Spleen (tissue), 13 donors: ENCODE measurements at places on chromosomes 2 and 18. TPM values are rescaled to one million over a fixed set of nuclear protein-coding genes. Genes with fewer than 3 reads are reported as not detected.

The ICOS gene
- 5.0 TPM for total RNA-seq

- no peak overlapping the region for H3K27ac ChIP-seq
- no peak overlapping the region for H3K4me3 ChIP-seq
- no peaks in the 10 kb centered on the region for H3K27me3 ChIP-seq
- DNase-seq, result no peak
- no peaks in the 10 kb centered on the region for H3K36me3 ChIP-seq
These were observed 72.1 kb upstream of the MAP4K4 start for GRCh38 chr2:101625387-101625786.

DNA sequence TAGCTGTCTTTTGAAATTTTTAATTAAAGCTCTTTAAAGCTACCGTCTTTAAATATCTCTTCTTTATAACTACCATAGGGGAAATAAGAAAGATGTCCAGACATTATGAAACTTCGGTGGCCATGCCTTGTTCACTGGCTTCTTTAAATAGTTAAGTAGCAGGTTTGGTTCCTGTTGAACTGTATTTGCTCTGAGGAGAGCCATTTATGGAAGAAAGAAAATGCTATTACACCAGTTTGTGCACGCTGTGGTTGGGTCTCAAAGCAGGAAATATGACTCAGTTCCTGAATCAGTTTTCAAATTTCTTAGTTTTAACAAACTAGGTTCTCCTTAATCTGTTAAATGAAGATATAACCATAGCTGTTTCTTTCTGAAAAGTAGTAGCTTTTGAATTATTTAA lies 12.2 kb downstream of the ARPC2 start:
- no peak for DNase-seq
- peak overlapping the region; percentile 83 for H3K27ac ChIP-seq
- H3K36me3 ChIP-seq, result peaks cover 1% of the 10 kb centered on the region
- no peaks in the 10 kb centered on the region for H3K27me3 ChIP-seq

- H3K27ac ChIP-seq, result no peak overlapping the region
- peaks cover 3% of the 10 kb centered on the region for H3K4me1 ChIP-seq
- no peaks in the 10 kb centered on the region for H3K27me3 ChIP-seq
- no peak overlapping the region for H3K4me3 ChIP-seq
- H3K36me3 ChIP-seq, result no peaks in the 10 kb centered on the region
- no peak for DNase-seq
These were observed 87.2 kb upstream of the SMAD2 start for GRCh38 chr18:48017635-48018034.

DNA sequence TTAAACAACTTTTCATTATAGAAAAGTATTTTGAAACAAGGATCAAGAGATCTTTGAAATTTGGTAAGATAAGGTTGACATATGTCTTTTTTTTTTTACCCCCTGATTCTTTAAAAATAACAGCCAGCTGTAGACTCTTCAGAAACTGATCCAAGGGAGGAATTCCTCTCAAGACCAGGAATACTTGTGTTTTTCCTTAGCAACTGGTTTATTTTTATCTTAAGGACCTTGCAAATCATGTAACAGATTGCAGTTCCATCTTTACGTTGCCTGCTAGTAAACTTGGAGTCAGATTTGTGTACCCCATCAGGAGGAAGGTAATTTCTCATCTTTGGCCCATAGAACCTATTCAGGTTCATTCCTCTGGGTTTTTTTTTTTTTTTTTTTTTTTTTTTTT lies 71.6 kb downstream of the BOLA3 start:
- no peaks in the 10 kb centered on the region for H3K4me1 ChIP-seq
